D721Med (cell line): ENCODE measurements at places on chromosomes 1 and 21.

DNA sequence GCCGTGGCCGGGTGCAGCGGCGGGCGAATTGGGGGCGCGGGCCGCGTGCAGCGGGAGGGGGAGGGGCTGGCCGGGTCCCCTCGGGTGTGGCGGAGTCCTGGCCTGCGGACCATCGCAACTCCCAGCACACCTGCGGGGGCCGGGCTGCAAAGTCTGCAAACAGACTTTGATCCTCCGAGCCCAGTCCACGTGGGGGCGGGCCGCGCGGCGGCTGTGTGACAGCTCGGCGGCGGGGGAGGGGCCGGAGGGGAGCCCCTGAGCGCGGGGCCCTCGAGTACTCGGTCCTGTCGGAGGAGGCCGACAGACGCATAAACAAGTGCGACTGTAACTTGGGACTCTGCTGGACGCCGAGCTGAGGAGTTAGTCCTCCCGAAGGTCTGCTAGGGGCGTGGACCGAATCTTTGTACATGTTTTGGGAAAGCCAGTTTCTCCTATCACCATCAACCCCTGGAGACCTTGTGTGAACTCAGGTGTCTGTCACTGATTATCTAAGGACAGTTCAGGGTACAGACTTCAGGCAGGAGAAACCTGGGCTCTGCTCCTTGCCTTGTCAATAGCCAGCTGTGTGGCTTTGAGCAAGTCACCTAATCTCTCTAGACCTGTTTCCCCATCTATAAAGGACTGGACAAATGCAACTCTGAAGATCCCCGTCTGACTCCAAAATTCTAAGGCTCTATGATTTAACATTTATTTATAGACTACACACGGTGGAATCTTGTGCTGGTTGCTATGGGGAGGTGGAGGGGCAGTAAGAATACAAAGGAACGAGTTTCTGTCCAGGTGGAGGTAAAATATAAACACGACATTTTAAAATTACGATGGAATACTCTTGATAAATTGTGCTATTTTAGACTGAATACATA, 710 bp upstream of the SLC30A1 start:
- DNase-seq: no peak

DNA sequence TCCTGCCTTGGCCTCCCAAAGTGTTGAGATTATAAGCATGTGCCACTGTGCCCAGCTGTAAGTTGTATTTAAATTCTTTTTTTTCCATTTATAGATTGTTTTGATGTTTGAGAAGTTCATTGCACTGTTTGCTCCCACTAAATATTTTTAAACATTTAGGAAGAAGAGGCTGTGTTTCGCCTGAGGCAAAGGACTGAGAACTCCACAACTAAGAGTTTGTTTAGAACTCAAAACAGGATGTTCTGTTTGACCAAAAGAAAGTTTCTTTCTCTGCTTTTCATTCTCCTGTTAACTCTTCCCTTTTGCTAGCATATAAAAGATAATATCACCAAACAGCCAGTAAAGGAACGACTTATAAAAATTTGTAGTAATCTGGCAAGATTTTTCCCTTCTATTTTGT, 87.0 kb downstream of the RUNX1 start:
- DNase-seq: no peak

GRCh38 chr1:203278082-203278884, 27.0 kb upstream of the BTG2 start:
- no peak for DNase-seq

GRCh38 chr1:169860750-169861149, 32.9 kb downstream of the SCYL3 start:
- DNase-seq: no peak

DNA sequence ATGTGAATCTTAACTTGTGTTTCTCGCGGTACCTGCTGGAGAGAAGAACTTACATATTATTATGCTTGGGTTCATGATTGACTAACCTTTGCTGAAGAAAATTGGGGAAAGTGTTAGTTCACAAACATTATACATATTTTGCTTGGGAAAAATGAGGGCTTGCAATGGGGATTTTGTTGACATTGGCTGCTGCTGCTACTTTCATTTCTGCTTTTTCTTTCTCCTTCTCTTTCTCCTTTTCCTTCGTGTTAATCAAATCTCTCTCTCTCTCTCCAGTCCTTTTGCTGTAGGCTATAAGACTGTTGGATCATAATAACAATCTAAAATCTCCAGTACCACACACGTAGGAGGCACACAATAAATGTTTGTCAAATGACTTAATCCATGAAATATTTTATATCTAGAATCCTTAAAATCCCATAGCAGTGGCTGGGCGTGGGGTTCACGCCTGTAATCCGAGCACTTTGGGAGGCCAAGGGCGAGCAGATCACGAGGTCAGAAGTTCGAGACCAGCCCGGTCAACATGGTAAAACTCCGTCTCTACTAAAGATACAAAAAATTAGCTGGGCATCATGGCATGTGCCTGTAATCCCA, 23.0 kb downstream of the IRF2BP2 start:
- DNase-seq: no peak

DNA sequence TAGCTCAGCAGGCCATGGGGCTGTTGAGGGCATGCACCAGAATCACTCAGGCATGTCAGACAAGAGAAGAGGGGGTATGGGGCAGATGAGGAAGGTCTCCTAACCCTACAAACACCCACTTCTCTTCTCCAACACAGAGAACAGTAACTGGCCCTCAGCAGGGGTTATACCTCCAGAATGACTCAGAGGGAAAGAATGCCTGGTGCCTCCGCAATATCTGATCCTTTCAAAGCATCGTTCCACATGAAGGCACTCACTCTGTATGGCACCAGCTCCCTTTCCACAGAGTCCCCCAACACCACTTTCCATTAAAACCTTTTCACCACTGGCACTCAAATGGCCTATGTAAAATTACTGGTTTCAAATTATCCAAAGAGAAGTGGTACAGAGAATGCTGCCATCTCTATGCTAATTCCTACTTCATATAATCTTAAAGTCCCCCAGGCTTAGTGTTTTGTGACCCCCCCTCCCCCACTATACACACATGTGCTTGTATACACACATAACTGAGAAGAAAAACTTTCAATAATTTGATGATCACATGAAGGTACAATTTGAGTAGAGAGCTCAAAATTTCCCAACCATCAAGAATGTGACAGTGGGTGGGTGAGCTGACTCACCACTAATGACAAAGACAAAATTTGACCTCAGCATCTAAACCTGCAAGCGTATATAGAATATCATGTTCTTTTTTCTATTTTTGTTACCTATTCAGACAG, 91.5 kb downstream of the SIPA1L2 start:
- DNase-seq: no peak

GRCh38 chr1:172778456-172779455, 119.9 kb downstream of the FASLG start:
- DNase-seq: no peak

- DNase-seq: no peak
Observed at GRCh38 chr1:17370618-17371017, 1.4 kb upstream of the PADI6 start.

DNA sequence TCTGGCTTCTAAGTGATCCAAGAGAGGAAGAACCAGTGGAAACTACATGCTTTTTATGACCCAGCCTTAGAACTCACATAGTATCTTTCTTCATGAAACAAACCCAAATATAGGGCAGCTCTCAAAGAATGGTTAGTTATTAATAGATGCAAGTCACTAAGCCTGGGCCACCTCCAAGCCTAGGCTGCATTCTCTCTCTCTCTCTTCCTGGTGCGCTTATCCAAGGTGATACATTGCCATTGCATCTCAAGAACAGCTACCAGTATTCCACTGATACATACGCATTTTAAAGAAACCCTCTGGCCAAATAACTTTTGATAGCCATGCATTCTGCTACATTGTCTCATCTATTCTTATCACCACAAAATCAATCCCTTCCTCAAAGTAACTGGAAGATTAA, 455.6 kb upstream of the ADGRL2 start:
- no peak for DNase-seq

GRCh38 chr1:170853302-170853701, 82.0 kb upstream of the MROH9 start:
- DNase-seq: no peak
